Thoracic aorta (tissue), 2 donors: ENCODE measurements at places on chromosomes 4 and X. TPM values are rescaled to one million over a fixed set of nuclear protein-coding genes. Genes with fewer than 3 reads are reported as not detected.

DNA sequence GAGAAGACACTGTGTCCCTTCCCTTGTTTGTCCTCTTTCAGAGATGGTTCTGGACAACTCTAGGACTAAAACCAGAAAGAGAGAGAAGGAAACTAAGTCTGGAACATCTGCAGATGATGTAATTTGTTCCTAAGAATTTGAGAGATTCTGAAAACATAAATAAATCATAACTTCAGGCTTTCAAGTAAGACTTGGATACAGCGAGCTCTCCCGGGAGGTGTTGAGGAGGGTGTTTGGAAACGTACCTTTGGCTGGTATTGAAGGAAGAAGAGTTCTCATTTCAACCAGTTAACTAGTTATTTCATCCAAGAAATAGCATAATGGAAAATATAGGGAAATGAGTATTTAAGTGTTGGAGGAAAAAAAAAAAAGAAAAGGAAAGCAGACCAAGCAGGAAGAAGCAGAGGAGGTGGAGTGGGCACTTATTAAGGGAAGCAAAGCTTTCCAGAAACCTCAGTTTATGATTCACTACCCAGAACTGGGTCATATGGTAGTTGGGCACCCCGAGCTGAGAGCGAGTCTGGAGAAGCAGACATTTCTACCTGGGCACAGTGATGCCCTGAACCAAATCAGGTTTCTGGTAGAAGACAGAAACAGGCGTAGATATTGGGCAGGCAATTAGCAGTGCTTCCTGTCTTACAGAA, 26.9 kb downstream of the CCNG2 start:
- DNase-seq: no peak

The POLN gene
- total RNA-seq: 3.2 TPM

- no peak for DNase-seq
Measured at GRCh38 chrX:44314259-44314734, 29.2 kb downstream of the EFHC2 start.

The GAB3 gene
- total RNA-seq: 9.2 TPM

DNA sequence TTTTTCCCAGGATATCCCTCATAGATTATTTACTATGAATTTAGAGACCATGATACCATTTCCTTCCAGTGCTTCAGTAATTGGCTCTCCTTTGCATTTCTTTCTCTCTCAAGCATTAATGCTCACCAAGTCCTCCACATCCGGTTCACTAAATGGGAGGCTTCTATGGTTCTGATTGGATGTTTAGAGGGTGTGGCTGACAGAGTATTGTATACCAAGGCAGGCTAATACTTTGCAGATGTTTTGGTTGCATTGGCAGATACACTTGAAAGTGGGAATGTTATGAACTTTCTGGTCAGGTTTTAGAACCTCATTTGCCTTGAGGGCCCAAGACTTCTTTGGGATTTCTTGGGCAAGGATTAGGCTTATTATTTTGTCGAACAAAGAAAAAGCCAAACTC, 24.2 kb downstream of the CBLL2 start:
- DNase-seq: no peak

GRCh38 chr4:25308761-25309160, 3.8 kb upstream of the ZCCHC4 start:
- DNase-seq: no peak

The CXCL10 gene
- 1.3 TPM for total RNA-seq

The STK26 gene
- 7.7 TPM for total RNA-seq

GRCh38 chr4:104491481-104492182, 3.1 kb downstream of the CXXC4 start:
- DNase-seq: no peak

GRCh38 chrX:120302434-120302833, 8.8 kb downstream of the TMEM255A start:
- DNase-seq: no peak

DNA sequence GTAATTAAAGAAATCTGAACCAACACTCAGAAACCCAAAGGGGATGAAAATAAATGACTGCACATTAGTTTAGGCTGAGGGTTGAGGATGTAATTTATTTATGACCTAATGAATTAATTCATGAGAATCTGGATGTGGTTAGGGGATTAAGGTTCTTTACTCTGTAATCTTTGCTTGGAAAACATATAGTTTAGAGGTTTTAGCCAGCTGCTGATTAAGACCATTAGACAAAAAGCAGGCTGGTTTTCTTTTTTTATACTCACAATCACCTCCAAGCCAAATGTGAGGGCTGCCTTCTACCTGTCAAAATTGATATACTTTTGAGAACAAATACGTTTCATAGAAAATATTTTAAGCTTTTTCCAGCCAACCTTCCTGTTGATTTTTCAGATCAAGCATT, 2705.8 kb downstream of the PCDH7 start:
- no peak for DNase-seq
